ENCODE measurements at places on chromosomes 13 and 19. TPM values are rescaled to one million over a fixed set of nuclear protein-coding genes. Genes with fewer than 3 reads are reported as not detected.

DNA sequence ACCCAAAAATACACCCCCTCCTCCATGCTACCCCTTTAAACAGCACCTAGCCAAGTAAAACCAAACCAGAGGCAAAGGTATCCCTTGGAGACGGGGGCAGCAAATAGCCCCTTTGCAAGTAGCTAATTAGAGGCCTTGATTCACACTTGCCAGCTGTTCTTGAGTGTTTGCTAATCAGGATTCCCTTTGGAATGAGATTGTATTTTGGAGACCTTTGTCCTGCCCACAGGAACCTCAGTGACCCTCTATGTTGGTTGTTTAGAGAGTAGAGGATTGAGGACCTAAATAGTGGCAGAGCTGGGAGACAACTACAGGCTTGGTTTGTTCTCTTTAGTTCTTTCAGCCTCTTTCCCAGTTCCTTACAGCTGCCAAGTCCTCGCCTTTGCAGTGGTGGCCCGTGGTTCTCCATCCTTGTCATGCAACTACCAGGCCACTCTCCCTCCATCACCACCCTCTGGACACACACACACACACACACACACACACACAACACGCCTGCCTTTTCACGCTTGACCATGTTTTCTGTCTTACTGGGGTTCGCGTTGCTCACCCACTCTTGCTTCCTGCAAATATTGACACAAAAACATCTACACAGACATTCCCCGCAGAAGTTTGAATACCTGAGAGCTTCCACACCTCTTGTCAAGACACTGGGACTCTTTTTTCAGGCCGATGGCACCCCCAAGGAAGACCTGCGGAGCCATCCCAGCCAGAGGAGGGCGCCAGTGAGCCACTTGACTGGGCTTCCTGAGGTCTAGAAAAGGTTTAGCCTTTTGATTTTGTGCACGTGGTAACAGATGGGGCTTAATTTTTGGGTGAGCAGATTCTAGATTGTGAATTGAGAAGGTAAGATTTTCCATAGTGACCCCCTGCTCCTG lies 80.0 kb upstream of the GPR183 start:
- peak; percentile 84 for DNase-seq

- no peak for DNase-seq
These were observed 5.5 kb upstream of the RANBP3 start for GRCh38 chr19:5983367-5983955.

DNA sequence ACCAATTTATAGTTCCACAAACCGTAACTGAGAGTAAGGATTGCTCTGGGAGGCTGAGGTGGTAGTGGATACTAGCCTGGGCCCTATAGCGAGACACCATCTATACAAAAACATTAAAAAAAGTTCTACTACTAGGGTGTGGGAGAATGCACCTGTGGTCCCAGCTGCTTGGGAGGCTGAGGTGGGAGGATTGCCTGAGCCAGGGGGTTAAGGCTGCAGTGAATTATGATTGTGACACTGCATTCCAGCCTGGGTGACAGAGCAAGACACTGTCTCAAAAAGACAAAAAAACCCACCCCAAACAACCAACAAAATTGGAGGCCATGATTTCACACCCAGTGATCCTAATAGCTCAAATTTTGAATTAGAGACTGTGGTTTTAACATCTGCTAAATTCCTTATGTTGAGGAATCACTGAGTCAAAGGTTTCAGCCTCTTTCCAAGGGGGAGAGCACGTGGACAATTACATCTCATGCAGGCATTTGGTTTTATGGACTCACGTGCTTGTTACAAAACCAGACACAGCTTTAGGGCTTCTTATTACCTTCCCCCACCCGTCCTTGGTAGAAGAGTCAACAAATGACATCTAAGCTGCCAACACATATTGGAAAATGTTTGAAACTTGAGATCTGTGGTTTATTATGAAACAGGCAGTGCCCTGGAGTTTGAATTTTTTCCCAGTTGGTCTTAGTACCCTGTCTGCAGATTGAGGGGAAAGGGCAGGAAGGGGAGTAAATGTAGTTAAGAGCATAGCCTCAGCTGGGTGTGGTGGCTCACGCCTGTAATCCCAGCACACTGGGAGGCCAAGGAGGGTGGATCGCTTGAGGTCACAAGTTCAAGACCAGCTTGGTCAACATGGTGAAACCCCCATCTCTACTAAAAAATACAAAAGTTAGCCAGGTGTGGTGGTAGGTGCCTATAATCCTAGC lies 18.5 kb downstream of the CYP2A6 start:
- DNase-seq, result no peak

- peak; percentile 96 for DNase-seq
These were observed 7.7 kb downstream of the PGLYRP1 start for GRCh38 chr19:46014941-46015686.

- DNase-seq, result peak; percentile 86
These were observed 973.7 kb downstream of the UQCRFS1 start for GRCh38 chr19:28239270-28239669.

- DNase-seq, result no peak
These were observed 132.0 kb downstream of the FOXO1 start for GRCh38 chr13:40534456-40534855.

GRCh38 chr13:75838366-75839005 lies 202.4 kb downstream of the LMO7 start:
- DNase-seq, result no peak

DNA sequence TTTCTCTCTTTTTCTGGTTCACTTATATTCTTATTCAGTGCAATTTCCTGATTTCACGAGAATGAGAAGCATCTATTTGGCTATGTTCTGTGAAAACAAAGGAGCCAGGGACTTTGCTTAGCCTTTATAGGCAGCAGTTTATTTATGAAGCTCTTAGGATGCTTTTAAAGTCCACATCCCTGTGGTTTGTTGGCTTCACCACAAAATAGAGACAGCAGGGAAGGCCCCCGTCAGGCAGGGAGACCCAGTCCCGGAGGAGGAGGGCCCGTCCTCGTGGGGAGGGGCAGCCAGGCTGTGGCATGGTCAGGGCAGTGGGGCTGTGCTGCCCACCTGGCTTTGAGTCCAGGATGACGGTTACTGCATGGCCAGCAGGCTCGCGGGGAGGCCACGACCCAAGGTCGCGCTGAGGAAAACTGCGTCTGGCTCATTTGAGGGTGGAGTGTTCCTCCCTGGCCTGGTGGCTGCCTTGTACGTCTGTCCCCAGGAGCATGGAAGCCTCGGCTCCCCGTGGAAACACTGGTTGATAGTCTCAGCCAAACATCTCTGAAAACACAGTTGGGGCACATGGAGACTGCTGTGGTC lies 92.7 kb downstream of the ATP11A start:
- no peak for DNase-seq

GRCh38 chr19:1151037-1151724 lies 22.9 kb downstream of the SBNO2 start:
- DNase-seq, result no peak

- DNase-seq, result peak; percentile 62
These were observed 42.1 kb downstream of the NAA16 start for GRCh38 chr13:41352935-41353840.

DNA sequence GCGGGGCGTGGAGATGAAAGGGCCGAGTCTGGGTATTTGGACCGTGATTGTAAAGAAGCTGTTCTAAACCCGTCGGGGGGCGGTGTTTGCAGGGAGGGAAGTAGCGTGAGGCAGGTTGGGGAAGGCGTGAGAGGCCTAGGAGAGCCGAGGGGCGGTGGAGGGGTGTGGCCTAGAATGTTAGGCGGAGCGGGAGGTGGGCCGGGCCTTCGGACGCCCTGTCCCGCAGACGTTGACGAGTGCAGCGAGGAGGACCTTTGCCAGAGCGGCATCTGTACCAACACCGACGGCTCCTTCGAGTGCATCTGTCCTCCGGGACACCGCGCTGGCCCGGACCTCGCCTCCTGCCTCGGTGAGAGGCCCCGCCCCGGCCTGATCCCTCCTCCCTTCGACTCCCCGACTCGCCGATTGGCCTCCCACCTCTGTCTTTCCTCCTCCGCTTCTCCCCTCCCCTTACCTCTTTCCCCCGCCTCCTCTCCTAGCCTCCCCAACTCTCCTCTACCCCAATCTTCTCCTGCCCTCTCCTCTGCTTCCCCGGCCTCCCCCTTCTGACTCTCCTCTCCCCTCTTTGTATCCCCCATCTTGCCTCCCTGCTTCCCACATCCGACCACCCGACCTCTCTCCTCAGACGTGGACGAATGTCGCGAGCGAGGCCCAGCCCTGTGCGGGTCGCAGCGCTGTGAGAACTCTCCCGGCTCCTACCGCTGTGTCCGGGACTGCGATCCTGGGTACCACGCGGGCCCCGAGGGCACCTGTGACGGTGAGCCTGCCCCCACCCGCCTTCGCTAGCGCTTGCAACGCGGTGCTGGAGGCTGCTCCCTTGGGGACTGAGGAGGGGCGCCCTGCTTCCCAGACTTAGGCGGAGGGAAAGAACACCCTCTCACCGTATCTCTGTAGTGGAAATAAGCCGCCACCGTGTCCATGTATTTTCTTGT lies 12.8 kb downstream of the LTBP4 start:
- peak; percentile 94 for DNase-seq

DNA sequence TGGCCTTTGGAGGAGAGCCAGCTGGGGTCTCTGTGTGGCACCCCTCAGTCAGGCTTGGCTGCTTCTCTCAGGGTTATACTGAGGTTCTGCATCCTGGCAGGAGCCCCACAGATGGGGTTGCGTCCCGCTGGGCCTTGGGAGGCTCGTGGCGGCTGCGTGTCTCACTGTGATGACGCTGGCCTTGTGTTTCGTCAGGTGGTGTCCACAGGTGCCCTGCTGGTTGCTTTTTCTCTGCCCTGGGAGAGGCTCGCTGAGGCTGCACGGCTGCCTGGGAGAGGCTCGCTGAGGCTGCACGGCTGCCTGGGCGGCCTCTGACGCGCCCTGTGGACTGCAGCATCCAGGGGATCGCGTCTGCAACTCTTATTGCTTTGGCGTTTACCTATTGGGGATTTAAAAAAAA lies 15.4 kb downstream of the DOT1L start:
- DNase-seq, result no peak

COL4A2 gene
- 131 TPM for total RNA-seq

ATP1A3 gene
- total RNA-seq, result 33.1 TPM

PLPP2 gene
- total RNA-seq, result 82.6 TPM

CD22 gene
- 0.12 TPM for total RNA-seq

SAE1 gene
- total RNA-seq, result 236 TPM

MED4 gene
- 38.8 TPM for total RNA-seq

MEF2B gene
- total RNA-seq, result 8.3 TPM

RANBP3 gene
- total RNA-seq, result 105 TPM
